CMK (cell line): ENCODE measurements at places on chromosomes 3 and 15.

GRCh38 chr15:44641651-44642050, 21.8 kb downstream of the SPG11 start:
- no peak for DNase-seq

- DNase-seq, result no peak
Measured at GRCh38 chr3:25297667-25298585, 130.1 kb upstream of the RARB start.

- no peak for DNase-seq
Measured at GRCh38 chr3:72036899-72037298, 252.0 kb upstream of the PROK2 start.

- no peak for DNase-seq
Measured at GRCh38 chr3:138051947-138052802, 42.2 kb downstream of the CLDN18 start.

DNA sequence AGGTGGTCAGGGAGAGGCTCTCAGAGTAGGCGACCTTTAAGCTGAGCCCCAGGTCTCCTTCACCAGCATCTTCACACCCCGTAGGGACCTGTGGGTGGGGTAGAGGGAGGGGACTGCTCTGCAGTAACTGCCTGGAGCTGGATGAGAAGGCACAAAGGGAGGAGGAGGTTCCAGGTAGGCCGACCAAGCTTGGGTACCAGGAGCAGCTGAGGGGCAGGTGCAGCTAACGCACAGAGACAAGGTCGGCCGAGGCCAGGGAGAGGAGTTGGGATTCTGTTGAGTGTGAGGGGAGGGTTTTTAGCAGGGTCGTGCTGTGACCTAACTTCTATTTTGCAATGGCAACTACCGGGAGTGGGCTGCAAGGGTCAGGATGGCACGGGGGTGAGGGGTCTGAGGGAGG, 5.9 kb upstream of the GRIP2 start:
- no peak for DNase-seq

DNA sequence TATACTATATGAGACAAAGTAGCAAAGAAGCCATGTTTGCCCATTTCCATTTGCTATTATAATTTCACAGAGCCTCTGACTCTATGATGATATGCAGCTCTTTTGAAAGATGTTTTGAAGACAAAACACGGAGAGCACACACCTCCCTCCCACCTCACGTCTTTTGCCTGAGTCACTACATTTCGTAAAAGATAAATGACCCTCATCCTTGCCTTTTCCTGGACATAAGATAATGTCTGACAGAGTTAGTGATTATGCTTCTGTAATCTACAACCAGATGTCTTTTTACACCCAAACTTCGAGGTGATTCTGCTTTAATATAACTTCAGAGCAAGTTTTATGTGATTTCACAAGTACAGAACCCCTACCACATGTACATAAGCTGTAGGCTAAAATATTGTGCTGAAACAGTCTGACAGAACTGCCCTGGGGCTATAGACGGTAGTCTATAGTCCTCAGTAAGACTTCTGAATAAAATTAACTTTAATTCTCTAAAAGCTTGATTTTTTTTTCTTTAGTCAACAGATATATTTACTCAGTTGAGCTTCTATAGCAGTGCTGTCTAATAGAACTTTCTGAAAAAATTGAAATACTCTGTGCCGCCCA, 99.9 kb downstream of the CD200R1L start:
- DNase-seq, result no peak

DNA sequence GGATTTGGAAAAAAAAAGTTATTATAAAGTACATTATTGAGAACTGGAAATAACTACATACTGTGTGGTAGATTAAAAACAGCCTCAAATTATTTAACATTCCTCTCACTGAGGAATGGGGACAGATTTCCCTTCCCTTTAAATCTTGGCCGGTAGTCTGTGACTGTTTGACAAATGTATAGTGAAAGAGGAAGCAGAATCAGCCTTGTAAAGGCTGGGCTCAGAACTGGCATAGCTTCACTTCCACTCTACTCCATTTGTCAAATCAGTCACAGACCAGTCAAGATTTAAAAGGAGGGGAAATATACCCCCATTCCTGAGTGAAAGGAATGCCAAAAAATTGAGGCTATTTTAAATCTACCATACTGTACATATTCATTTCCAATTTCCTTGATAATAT, 18.2 kb upstream of the B4GALT4 start:
- DNase-seq, result no peak

DNA sequence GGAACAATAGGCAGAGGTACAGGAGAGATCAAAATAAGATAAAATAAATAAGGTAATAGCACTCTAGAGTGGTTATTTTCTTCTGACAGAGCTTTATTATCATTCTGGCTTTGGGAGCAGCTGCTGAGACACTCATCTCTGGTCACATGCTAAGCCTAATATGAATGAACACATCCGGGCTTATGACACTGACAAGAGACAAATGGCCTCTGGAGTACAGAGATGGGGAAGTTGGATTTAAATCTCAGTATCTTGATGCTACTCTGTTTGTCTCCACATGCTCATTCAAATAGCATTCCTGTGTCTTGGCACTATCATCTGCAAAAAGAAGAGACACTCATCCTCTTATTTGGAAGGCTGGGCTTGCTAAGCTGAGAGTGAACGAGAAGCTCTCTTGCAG, 55.6 kb downstream of the TMEM45A start:
- no peak for DNase-seq

DNA sequence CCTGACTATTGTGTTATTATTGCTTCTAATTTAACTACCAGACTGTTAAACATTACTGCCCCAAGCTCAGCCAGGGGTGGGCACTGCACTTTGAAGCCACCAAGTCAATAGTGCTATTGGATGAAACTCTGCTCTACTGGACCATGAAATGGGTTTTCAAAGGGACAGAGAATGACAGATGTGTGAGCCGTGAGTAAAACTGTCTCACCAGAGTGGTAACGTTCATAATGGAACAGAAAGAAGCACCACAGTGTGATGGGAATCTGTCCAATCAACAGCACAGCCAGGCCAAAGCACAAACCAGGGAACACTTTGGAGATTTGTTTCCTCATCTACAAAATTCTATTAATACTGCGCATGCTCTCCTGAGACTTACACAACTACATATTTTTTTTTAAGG, 171.8 kb upstream of the LPP start:
- DNase-seq, result no peak

DNA sequence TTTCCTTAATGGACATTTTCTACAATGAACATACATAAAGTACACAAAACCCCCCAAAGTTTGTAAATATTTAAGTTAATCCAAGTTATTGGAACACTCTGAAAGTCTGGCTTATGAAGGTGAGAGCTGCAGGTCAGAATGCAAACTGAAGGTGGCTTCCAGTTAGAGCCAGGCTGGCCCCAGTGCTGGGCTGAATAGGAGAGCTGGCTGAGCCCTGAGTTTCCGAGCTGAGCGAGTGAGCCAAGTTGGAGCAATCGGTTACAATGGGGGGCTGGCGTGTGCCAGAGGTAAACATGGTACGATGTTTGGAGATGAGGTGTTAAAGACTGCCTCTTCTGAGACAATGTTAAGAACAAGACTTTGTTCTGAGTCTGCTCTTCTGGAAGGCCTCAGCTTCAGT, 230.8 kb upstream of the MCTP2 start:
- no peak for DNase-seq

GRCh38 chr3:99087277-99087676, 185.8 kb upstream of the DCBLD2 start:
- no peak for DNase-seq

- no peak for DNase-seq
Measured at GRCh38 chr3:169573148-169573547, 90.4 kb downstream of the MECOM start.

DNA sequence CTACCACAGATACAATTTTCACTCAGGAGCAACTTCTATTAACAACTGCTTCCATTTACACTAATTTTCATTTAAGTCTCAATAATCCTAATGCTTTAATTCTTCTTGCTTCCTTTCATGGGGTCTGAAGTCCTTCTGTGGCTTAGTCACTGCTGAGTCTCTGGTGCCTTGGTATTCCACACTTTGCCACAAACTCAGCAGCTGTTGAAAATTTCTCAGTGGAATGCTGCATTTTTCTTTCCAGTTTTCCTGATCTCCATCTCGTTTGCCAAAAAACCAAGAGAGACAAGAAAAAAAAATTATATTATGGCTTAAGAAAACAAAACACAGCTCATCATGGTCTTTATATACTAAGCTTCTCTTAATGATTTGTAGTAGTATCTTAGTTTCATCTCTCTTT, 269.2 kb upstream of the AZI2 start:
- DNase-seq, result no peak

- no peak for DNase-seq
Measured at GRCh38 chr3:180306691-180307090, 270.0 kb upstream of the PEX5L start.

DNA sequence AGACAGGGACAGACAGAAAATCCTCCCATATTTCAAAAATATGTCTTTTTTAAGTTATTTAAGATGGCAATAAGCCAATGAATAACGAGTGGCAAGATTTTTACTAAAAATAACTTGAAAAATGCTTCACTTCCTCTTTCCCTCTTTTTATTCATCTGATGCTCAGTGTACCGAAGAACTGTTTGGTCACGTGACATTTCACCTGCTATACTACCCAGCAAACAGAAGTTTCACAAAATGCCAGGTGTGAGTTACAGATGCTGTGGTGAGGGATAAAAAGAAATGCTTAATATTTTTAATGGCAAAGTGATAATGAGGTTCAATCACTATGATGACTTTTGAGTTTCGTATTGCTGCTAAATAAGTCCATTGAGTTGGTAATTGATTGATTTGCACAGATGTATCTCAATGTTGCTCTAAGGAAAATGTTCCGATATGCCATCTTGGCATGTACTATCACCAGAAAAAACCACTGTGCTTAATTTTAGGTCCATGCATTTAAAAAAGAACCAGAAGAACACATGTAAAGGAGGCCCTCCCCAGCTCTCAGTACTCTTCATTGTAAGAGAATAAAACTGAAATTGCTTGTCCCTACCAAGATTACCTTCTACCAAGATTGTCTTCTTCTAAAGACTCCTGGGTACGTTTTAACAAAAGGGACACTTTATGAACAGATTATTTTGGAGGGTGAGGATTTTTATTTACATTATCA, 26.0 kb upstream of the SEC62 start:
- DNase-seq, result no peak

DNA sequence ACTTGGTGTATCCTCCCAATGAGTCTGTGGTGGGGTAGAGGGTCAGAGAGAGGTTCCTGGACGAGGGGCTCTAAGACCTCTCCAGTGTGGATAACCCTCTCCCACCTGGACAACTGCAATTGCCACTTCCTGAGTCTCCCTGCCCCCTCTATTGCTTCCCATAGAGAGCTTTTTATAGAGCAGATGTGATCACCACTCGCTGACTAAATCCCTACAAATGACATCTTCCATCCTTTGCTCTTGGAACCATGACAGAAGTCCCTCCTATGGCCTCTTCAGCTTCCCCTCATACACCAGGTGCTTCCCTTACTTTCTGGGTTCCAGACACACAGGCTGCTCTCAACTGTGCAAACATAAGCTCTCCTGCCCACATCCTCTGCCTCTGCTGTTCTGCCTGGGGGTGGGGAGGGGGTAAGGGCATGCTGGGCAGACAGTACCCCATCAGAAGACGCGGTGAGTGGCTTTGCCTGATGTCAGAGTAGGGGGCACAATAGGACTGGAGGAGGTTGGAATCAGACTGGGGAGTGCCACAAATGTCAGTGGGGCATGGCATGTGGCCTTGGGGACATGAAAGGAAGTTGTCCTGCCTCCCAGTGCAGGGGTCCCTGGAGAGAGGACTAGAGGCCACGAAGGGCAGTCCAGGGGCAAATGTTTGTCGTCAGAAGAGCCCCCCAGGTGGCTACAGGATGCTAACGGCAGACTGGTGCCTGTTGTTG, 15.2 kb downstream of the ITIH3 start:
- no peak for DNase-seq

DNA sequence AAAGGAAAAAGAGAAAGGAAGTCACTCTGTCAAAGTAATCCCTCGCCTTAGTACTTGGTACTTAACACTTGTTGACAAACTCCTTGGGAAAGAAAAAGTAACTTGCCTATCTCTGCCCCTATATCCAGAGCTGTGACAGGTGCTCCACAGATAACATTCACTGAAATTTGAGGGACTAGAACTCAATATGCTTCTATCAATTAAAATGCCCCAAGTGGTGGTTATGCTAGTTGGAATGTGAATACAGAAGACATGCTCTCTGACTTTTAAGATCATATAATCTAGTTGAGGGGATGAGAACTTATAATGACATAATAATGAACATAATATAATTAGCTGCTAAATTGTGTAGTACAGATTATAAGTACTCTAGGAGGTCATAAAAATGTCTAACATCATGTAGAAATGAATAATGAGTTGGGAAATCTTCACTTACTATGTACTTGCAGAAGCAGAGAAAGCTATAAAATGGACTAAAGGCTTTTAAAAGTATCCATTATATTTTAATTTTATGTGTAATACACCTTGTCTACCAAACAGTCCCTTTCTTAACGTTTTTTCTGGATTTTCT, 153.1 kb upstream of the CCDC54 start:
- no peak for DNase-seq

GRCh38 chr3:16907243-16907642, 22.5 kb downstream of the PLCL2 start:
- DNase-seq, result peak; percentile 40

DNA sequence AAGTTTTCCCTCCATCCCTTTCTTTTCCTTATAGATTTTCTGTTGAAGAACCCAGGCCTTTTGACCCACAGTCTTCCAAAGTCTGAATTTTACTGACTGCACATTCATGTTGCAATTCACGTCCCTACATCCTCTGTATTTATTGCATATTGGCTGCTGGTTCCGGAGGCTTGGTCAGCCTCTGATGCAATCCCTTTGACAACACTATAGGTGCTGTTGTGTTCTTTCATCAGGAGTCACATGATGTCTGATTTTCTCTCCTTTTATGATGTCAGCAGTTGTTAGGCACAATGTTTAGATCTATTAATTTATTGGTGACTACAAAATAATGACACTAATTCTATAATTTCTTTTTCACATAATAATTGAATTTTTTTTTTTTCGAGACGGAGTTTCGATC, 8.7 kb downstream of the CYP1A1 start:
- no peak for DNase-seq

DNA sequence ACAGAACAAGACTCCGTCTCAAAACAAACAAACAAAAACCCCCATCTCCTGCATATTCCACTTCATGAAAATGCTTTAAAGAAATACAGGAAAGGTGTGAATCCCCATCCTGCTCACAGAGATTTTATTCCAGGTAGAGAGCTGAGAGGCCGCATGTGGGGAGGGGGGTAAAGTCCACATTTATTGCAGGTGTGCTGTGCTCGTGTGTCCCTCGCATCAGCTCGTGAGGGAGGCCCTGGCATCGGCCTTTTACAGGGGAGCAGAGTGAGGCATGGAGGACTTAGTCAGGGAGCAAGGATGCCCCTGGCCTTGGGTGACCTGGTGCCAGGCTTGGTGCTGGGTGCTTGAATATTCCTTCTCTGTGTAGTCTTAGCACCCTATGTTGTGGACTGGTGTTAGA, 413.5 kb upstream of the C2CD4B start:
- DNase-seq, result no peak

- DNase-seq, result no peak
Measured at GRCh38 chr15:49715211-49715610, 94.4 kb downstream of the DTWD1 start.

DNA sequence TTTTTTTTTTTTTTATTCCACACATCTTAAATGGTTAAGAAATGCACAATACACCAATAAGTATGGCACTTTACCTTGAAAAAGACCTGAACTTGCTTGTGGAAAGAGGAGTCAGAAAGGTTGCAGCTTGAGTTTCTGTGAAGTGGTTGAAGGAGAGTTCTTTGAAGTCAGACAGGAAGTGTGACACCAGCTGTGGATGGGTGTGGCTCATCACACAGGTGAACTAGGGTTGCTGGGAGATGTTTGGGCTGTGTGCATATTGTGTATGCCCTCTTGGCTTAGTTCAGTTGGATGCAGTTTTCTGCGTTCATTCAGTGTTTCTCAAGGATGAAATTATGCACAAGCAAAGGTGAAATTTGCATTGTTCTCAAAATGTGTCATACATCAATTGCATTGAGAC, 6.3 kb downstream of the AEN start:
- no peak for DNase-seq
